Mucosa of descending colon (tissue), 3 donors: ENCODE measurements at places on chromosomes 6 and 20. TPM values are rescaled to one million over a fixed set of nuclear protein-coding genes. Genes with fewer than 3 reads are reported as not detected.

- no peak for DNase-seq
Measured at GRCh38 chr6:280775-281468, 11.4 kb upstream of the DUSP22 start.

GRCh38 chr6:122049341-122049740, 350.1 kb upstream of the HSF2 start:
- no peak for DNase-seq

- no peak for DNase-seq
Measured at GRCh38 chr6:66086532-66086931, 379.5 kb upstream of the EYS start.

DNA sequence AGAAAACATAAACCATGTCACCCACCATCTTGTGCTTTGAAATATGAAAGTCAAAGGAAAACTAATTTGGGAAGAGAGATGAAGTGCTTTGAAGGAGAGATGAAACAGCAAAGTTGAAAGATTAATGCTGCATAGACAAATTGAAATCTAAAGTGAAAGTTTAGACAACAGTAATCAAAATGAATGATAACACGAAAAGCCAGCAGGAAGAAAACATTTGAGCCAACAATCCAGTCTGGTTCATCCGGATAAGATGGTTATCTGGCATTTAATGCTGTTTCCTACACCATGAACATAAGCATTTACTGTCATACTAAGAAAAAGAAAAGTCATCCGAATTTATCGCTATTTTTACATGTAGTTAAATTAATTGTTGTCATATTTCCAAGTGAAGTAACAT, 595 bp downstream of the HAO1 start:
- no peak for DNase-seq

DNA sequence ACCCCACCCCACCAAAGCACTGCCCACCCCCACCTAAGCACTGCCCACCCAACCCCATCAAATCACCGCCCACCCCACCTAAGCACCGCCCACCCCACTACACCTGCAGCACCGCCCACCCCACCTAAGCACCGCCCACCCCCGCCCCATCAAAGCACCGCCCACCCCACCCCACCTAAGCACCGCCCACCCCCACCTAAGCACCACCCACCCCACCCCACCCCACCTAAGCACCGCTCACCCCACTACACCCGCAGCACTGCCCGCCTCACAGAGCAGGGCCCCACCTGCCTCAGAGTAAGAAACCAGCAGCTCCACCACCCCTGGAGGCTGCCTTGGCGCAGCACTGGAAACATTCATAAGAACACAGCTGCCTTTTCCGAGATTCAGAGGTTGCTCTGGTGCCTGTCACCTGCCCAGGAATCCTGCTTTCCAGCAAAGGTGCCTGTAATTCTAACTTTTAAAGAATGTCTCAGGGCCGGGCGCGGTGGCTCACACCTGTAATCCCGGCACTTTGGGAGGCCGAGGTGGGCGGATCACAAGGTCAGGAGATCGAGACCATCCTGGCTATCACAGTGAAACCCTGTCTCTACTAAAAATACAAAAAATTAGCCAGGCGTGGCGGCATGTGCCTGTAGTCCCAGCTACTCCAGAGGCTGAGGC, 148.2 kb downstream of the BMP7 start:
- no peak for DNase-seq

GRCh38 chr6:81996414-81996813, 243.9 kb upstream of the TENT5A start:
- no peak for DNase-seq

DNA sequence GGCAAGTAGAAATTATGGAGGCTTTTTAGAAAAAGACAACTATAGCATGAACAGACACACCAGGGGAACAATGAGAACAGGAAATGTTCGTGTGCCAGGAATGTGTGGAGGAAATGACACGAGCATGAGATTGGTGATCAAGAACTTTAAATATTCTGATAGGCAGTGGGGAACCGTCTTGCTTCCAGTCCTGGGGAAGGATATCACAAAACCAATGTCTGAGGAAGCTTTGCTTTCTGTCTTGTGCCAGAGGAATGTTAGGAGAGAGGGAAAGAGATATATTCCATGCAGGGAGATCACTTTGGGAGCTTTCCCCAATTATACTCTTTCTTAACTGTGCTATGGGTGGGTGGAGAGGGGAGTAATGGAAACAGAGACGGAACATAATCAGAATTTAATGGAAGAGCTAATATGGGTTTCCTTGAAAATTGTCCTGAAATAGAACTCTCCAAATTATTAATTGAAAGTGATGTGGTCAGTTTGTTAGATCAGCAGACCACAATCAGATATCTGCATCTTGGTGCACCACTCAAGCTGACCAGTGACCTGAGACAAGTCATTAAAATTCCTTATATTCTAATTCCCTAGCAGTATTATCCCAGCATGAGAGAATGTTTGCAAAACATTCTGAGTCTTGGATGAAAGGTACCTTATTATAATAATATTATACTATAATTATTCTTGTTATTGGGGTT, 178.2 kb downstream of the SOX4 start:
- DNase-seq = no peak

DNA sequence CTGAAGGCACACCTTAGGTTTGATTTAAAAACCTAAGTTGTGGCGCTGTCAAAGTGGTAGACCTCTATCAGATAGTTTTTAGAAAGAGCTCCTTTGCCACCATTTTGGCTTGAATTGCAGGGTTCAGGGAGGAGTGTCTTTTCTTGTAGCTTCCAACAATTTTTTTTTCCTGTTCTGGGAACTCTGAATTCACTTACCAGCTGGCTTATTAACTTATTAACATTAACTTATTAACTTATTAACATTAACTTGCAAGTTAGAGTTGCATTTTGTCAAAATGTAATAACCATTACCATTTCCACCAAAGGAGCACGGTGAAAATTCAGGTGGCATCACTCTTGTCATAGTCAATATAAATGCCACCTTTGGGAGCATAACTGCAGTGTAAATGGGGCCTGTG, 181.9 kb downstream of the ISM1 start:
- no peak for DNase-seq

DNA sequence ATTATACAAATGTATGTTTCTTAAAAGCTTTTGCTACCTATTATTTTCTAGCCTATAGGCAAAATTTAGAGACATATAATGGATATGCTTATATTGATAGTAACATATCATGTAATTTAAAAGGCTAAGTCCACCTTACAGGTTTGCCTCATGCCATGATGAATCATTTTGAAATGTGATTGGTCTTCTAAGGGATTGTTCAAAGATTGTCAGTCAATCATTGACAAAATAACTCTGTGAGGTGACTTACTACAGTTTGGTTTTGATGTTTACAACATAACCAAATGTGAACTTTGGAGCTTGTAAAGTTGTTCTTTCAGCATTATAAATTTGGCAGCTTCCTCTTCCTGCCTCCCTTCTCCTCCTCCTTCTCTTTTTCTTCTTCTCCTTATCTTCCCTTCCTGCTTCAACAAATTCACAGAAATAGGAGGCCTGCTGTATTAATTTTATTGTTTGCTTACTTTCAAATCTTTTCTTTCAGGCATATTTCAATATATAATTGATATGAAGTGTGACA, 39.7 kb upstream of the ZFP64 start:
- no peak for DNase-seq

DNA sequence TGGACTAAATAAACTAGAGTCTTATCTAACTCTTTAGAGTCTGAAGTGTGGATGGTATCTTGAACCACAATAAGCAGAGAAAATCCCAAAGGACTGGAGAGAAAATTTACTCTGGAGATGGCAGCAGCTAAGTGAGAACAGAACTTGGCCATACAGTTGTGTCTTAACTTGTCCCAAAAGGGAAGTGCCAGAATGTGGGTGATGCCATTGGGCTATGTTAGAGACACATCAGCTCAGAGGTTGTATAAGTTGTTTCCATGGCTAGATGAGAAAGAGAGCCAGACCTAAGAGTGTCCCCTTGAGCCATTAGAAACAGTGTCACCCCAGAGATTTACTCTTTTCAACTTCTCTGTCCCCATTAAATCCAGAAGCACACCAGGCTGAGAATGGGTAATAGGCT, 36.2 kb downstream of the FOXO3 start:
- DNase-seq = no peak

The SLC35D3 gene
- total RNA-seq = 0.12 TPM

The CYP24A1 gene
- not detected for total RNA-seq

The GRM1 gene
- 0.13 TPM for total RNA-seq
